ENCODE measurements at places on chromosomes 6 and 20. TPM values are rescaled to one million over a fixed set of nuclear protein-coding genes. Genes with fewer than 3 reads are reported as not detected.

Gene SLC24A3
- total RNA-seq = 2.1 TPM

- no peak for DNase-seq
These were observed 1.8 kb upstream of the JPH2 start for GRCh38 chr20:44188752-44189151.

DNA sequence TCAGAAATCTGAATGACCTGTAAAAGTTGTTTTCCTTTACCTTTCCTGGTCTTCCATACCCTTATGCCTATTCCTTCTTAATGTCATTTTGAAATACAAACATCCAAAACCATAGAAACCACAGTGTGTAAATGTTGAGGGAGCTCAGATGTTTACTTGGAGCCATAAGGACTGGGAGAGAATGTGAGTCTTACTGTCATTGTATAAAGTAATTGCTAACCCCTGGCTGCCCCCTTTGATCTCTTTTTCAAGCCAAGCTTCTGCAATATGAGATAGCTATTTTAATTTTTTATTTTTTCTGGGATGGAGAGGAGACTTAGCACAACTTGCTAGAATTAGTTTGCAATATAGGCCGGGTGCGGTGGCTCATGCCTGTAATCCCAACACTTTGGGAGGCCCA lies 124.4 kb upstream of the AKIRIN2 start:
- no peak for DNase-seq

- no peak for DNase-seq
These were observed 418.6 kb upstream of the MAN1A1 start for GRCh38 chr6:119768201-119768600.

Gene TGM2
- 695 TPM for total RNA-seq

- no peak for DNase-seq
These were observed 84.5 kb downstream of the GJA10 start for GRCh38 chr6:89978749-89979145.

Gene CRISP3
- total RNA-seq = not detected

DNA sequence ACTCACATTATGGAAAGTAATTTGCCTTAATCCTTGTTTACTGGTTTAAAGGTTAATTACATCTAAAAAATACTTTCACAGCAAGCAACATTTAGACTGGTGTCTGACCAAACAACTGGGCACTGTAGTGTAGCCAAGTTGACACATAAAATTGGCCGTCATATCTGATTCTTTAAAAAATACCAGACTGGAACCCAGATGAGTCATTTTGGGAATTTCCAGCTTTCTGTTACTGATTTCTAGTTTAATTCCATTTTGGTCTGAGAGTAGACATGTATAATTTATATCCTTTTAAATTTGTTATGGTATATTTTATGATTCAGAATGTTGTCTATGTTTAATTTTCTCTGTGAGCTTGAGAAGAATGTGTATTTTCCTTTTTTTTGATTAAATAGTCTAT lies 44.1 kb downstream of the SCP2D1 start:
- DNase-seq = no peak

Gene HLA-DQA1
- total RNA-seq = 7.7 TPM

DNA sequence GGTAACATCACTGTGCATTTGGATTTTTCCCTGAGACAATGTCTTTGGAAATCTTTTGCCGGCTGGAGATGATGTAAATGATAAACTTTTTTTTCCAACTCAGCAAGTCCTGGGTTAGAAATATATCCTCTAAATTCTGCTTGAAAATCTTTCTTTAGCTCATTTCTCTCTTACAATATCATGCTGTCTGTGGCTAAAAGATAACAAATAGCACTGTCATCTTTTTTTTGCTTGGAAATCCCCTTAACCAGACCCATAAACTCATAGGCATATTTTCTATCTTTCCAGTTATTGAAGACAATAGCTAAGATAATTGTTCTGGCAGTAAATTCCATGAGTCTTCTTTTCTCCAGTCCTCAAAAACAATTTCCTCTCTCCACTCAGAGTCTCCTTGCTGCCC lies 481.5 kb downstream of the NKAIN2 start:
- no peak for DNase-seq

GRCh38 chr6:77774457-77774856 lies 121.6 kb downstream of the MEI4 start:
- DNase-seq = no peak

Gene KCNG1
- total RNA-seq = 0.65 TPM

GRCh38 chr20:48064929-48065328 lies 279.6 kb upstream of the SULF2 start:
- DNase-seq = no peak
